ENCODE measurements at places on chromosomes 5 and 9. TPM values are rescaled to one million over a fixed set of nuclear protein-coding genes. Genes with fewer than 3 reads are reported as not detected.

ROPN1L gene
- not detected for total RNA-seq

PRRT1B gene
- total RNA-seq: not detected

TTC39B gene
- total RNA-seq: 20.3 TPM

PPIC gene
- total RNA-seq: not detected

SVEP1 gene
- total RNA-seq: not detected

AKNA gene
- 149 TPM for total RNA-seq

IGFBPL1 gene
- not detected for total RNA-seq

PTGES gene
- 0.09 TPM for total RNA-seq

GRCh38 chr5:36505021-36505420 is 101.4 kb upstream of the SLC1A3 start:
- DNase-seq: no peak

GRCh38 chr9:21556581-21557427 is 74.7 kb upstream of the IFNE start:
- DNase-seq: no peak

DNA sequence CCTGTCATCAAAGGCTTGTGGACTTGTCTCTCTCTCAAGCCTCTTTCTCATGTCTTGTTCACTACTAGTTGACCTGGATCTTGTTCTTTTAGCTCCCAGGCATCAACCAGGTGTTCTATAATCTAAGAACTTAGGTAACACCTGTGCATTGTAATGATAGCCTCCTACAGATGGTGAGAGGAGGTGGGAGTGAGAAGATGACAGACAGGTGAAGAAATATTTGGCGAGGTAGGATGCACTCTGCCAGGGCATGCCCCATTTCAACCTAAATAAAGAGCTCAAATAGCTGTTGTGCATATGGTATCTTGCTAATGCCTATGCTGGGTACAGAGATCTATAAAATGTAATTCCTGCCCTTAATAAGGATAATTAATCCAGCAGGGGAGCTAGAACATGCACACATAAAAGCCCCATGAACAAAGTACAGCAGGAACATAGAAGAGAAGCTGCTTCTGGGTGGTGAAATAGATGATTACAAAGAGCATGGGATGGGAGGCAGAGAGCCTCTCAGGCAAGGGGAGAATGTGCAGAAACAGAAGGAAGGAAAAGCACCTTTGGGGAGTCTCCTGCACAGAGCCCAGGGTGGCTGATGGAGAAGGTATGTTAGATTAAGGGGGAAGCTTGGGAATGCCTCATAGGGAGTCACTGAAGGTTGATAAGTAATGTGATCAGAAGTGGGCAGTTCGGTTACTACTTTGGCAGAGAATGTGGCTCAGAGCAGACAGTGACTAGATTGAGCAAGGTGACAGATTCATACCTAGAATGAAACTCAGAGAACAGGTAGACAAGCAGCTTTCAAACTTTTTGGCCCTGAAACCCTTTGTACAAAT is 28.0 kb upstream of the PLIN2 start:
- no peak for DNase-seq

GRCh38 chr5:86645885-86646284 is 28.1 kb downstream of the COX7C start:
- no peak for DNase-seq

- DNase-seq: no peak
These were observed 52.9 kb downstream of the GLIS3 start for GRCh38 chr9:4246969-4247368.

- DNase-seq: no peak
These were observed 52.9 kb upstream of the SLC28A3 start for GRCh38 chr9:84393266-84393950.

- peak; percentile 70 for DNase-seq
These were observed 87.9 kb upstream of the FSD1L start for GRCh38 chr9:105359892-105360291.

DNA sequence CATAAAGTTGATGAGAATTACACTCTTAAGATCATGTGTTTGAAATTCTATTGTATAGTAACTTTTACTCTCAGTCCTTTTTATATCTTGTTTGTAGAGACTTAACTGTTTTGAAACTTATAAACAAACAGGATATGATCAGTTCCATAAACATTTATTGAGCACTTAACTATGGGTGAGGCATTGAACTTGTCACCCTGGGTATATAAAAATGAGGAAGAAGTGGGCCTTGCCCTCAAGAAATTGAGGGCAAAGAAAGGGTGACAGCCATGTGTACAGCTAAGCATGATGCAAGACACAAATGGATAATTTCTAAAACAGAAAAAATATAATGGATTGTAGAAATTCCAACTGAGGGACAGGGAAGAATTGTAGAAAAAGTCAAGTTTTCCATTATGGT is 15.7 kb downstream of the UNC13B start:
- DNase-seq: no peak
